ENCODE measurements at places on chromosomes 13 and 19.

DNA sequence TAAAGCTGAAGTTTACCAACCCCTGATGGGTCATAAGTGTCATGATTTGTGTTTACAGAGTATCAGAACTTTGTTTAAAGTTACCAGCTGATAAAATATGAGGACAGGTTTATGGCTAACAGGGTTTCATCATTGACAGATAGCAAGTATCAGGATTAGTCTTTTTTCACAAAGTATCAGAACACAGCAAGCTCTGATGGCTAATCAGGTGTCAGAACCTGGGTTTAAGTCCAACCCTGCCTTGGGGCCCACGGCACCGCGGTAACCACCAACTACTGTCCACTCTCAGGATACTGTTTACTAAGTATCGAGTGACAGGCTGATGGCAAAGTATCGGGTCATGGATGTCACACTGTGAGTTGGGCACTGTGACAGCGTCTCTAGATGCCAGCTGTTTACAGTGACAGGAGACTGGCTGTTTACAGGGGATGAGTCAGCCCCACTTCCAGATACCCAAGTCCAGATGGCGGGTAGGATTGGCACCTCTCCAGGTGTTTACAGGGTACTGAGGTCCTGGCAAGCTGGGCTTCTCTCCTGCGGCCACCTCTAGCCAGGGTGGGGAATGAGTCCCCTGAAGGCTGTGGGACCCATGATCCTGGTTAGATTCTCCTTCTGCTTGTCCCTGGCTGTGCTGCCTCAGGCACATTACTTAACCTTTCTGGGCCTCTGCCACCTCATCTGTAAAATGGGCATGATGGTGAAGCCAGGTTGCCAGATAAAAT, 21.8 kb downstream of the ARRDC2 start:
- DNase-seq: no peak

DNA sequence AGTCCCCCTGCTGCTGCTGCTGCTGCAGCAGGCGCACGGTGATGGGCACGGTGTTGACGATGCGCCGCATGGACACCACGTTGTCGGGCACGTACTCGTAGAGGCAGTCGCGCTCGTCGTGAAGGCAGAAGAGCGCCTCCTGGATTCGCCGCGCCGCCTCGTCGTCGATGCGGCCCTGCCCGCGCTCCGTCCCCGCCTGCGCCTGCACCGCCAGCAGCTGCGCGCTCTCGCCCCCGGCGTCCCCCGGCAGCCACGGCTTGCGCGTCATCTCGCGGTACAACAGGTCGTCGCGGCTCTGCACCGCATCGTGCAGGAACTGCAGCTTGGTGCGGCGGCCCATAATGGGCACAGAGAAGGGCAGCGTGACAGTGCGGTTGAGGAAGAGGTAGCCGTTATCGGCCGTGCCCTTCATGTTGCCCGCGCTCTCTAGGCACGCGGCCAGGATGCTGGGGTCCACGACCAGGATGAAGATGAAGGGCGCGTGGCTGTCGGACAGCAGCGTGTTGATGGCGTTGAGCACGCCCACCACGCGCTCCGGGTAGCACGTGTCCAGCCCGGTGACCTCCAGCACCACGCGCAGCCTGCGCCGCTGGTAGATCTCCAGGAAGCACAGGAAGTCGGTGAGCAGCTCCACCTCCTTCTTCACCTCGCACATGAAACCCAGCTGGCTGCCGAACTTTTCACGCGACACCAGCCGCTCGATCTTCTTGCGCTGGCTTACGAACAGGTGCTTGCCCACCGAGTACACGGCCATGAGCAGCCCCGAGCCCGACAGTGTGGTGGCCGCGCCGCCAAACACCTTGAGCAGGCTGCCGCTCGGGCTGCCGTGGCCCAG, 8.1 kb downstream of the NKPD1 start:
- peak; percentile 72 for DNase-seq

GRCh38 chr19:13817615-13818371, 22.6 kb downstream of the ZSWIM4 start:
- DNase-seq: no peak

DNA sequence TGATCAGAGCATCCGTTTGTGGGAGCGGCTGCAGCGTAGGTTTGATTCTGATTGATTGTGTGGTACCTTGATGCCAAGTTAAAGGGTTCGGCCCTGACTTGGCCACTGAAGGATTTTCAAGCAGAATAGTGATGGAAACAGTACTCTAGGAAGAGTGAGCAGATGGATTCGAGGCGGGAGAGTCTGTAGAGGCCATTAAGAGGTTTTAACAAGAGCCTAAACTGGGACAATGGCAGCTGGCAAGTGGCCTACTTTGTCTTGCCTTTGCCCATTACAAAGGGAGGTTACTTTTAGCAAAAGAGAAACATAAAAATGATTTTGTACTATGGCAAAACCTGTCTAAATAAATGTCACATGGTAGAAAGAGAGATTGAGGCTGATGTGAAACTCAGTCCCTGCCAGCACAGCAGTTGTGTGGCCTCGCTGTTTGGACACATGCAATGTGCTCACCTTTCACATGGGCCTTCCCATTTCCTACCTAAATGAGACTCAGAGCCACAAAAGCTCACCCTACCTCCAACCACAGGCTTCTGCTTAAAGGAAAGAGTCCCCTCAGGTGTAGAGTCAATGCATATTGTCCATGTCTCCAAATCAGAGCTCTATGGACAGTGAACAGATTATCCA, 62.4 kb upstream of the RAP2A start:
- no peak for DNase-seq

DNA sequence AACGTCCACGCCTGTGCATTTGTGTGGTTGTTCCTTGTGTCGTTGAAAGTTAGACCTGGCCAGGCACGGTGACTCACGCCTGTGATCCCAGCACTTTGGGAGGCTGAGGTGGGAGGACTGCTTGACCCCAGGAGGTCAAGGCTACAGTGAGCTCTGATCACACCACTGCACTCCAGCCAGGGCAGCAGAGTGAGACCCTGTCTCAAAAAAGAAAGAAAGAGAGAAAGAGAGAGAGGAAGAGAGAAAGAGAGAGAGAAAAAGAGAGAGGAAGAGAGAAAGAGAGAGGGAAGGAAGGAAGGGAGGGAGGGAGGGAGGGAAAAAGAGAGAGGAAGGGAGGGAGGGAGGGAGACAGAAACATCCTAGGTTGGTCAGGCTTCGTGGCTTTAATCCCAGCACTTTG, 5.1 kb downstream of the ZNF114 start:
- DNase-seq: no peak
